ENCODE measurements at places on chromosomes 3 and 15. TPM values are rescaled to one million over a fixed set of nuclear protein-coding genes. Genes with fewer than 3 reads are reported as not detected.

ADGRG7 gene
- not detected for total RNA-seq

- DNase-seq, result peak; percentile 17
Observed at GRCh38 chr3:49841126-49841696, 15.2 kb downstream of the TRAIP start.

DNA sequence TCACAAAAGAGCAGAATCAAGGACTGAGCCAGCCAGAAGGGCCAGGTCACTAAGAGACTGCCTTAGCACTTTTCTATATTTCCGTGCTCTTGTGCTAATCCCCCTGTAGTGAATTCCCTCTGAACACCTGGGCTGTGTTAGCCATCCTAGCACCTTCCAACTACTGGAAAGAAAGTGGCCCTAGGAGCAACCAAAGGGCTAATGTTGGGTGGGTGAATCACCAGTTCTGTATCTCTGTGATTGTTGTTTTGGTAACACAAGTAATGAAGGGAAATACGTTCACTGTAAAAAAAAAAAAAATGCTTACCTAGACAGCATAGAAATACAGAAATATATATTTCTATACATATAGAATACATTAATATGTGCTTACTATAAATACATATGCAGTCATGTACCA is 43.9 kb downstream of the PXYLP1 start:
- DNase-seq, result no peak

DNA sequence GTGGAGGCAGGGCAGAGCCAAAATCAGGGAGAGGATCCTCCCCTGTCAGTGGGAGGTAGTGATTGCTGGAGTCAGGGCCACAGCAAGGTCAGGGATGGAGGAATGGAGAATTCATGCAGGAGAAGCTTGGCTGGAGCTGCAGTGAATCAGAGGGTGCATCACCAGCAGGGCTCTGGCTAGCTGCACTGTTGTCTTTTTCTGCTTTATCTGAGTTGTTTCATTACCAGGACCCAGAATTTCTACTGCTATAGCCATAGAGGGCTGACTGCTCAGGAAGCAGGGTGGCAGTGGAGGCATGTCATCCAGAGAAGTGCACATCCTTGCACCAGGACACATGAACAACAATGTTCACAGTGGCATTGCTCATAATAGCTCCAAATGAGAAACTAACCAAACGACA is 113.5 kb upstream of the GALNT15 start:
- DNase-seq, result no peak

- no peak for DNase-seq
Observed at GRCh38 chr3:29597376-29598008, 316.6 kb downstream of the RBMS3 start.

EOMES gene
- 1.2 TPM for total RNA-seq

DNA sequence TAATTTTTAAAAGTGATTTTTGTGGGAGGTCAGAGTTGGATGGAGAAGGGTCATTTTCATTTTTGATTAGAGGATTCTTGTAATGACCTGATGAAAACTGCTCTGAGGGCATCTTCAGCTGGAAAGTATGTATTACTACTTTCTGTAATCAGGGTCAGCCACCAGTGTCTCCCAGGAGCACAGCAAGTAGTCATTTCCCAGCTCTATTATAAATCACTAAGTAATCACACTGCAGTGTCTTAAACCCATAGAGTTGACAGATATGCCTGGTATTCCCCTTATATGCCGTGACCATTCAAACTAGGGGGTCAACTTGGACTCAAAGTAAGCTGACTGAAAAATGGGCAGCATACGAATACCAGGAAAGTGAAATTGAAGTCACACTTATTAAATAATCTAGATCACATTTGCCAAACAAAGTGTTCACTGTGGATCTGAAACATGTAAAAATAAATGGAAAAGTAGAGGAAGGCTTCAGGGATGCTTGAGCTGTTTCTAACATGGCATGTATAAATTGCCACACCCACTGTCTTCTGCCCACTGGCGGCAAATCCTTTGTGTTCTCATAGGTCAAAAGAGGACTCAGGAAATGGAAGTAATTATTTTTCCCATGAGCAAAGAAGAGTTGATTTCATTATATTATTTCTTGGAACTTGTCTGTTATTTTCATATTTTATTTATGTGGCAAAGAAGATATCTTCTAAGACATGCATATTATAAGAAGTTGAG is 105.7 kb downstream of the MBNL1 start:
- DNase-seq, result no peak

- no peak for DNase-seq
Observed at GRCh38 chr15:93174836-93175235, 85.8 kb upstream of the RGMA start.

- DNase-seq, result no peak
Observed at GRCh38 chr3:102757950-102758349, 323.1 kb downstream of the ZPLD1 start.

DNA sequence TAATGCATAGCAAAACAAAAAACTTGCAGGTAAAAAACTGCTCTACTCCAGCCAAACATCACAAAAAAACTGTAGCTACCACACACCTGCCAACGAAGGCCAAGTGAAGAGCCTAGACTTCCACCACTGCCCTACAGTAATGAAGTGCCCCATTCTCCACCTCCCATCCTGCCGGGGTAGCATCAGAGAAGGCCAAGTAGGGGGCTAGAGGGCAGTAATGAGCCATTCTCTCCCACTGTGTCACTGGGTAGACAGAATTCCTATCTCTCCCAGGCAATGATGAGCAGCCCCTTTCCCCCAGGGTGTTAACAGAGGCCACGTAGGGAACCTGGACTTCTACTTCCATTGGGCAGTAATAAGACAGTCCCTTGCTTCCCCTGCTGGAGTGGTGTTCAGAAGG is 9.5 kb downstream of the SEC22C start:
- no peak for DNase-seq

TJP1 gene
- total RNA-seq, result 0.24 TPM

EPHA6 gene
- total RNA-seq, result not detected

GRCh38 chr3:52896613-52897012 is 735 bp downstream of the STIMATE start:
- DNase-seq, result no peak

DNA sequence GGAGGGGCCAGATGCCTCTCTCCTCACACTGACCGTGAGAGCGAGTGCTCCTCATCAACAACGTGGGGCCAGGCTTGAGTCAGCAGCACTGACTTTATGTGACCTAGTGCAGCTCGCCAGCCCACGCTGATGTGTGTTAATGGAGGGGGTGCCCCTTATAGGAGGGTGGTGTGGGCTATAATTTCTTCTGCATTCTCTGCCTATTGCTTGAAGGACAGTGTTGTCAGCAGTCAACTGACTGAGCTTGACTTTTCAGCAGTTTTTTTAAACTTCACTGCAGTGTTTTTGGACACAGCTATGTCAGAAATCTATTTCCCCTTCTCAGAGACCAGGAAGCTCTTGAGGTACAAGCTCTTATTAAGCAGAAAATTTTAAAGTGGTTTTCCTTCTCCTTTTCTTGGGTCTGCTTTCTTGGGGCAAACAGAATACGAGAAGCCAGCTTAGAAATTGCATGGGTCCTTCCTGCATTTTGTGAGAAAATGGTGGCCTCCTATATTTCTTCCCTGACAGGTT is 304.8 kb upstream of the CTDSPL start:
- no peak for DNase-seq

- DNase-seq, result no peak
Observed at GRCh38 chr15:61653110-61653509, 407.1 kb downstream of the VPS13C start.

DNA sequence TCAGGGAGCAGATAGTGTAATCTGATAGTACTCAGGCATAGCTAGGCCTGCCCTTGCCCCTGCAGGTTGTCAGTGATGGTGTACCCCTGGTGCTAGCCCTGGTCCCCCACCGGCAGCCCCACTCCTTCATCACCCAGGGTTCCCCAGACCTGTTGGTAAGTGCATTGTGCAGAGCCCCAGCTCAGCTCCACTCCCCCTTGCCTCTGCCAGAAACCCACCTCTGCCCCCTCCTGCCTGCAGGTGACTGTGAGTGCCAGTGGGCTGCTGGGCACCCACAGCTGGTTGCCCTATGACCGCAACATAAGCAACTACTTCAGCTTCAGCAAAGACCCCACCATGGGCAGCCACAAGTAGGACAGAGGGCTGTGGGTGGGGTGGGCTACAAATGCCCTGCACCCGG is 27.5 kb downstream of the NBEAL2 start:
- no peak for DNase-seq

GRCh38 chr15:25741256-25741580 is 121.9 kb downstream of the ATP10A start:
- no peak for DNase-seq

DNA sequence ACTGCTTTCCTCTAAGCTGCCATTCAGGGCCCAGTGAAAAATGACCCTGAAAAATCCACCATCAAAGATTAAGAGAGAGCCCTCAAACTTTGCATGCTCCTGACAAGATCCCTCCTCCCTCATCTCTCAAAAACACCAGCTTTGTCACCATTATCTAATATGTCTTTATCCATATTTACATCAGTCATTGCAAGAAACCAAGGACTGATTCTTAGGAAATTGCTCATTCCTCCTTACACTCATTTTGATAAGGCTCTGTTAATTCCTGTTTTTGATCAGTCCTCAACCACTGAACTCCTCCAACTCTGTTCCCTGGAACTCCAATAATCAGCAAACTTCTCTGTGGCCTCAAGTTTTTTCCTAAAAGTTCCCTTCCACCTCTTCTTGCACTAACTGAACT is 51.8 kb downstream of the CD200 start:
- no peak for DNase-seq

DNA sequence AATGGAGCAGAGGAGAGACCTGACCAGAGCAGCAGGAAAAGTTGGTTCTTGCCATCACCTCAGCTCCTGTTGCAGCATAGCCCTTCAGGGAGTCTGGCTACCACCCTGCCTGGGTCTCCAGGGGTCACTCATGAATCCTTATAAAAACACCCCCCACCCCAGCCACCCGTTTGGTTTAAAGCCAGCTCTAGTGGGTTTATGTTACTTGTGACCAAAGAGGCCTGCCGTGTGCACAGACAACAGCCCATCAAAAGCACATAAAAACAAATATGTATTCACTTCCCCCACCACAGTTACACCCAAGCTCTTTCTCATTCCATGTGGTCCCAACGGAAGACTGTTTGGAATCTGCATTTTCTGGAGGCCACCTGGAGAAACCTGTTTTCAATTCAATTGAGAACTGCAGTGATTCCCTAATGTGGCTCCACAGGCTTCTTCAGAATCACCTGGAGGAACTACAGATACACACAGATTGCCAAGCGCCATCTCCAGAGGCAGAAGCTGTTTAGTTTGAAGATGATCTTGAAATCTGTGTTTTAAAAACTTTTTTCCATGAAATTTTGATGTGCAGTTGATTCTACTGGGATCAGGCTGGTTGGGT is 13.8 kb downstream of the FOXL2 start:
- DNase-seq, result no peak

ITIH1 gene
- total RNA-seq, result not detected

DNA sequence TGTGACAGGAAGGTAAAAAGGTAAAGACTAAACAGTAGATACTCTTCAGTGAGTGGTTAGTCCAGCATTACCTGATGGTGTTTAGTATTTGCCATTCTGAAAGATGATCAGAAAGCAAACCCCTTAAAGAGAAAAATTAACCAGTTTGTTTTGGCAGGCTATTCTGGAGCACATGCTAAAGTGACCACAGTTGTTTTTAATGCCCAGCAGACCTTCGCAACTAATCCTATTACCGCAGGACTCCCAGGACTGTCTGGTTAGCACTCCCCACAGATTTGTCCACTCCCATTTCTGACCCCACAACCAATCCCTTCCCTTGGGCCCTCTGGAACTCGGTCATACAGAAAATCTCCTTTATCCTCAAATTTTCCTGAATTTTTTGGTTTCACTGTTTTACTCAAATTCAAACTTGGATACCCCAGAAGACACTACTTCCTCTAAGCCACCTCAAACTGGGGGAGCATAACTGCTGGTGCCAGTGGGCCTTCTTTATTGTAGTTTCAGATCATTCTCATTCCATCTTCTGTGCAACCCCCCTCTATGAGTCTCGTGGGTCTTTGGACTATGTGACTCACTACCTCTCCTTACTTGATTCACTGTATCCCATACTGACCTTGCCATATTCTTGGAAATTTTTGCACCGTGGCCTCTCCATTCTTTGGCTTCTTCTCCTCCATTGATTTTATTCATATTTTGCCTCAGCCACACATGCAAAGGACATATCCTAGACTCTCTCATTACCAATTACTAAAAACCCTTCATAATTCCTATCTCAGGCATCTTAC is 104.4 kb downstream of the RBMS3 start:
- no peak for DNase-seq

DNA sequence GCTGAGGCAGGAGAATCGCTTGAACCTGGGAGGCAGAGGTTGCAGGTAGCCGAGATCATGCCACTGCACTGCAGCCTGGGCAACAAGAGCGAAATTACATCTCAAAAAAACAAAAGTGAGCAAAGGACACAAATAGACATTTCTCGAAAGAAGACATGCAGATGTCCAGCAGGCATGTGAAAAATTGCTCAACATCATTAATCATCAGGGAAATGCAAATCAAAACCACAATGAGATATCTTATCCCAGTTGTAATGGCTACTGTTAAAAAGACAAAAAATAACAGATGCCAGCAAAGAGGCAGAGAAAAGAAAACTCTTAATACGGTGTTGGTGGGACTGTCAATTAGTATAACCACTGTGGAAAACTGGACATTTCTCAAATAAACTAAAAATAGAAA is 20.9 kb downstream of the ASB7 start:
- no peak for DNase-seq

Data from activated T-cell treated with anti-CD3 and anti-CD28 coated beads, Interleukin-2, amount 50 U/mL, for 72 hours (primary cell).